ENCODE measurements at places on chromosomes 5 and 9.

GRCh38 chr5:32711681-32712480, 760 bp downstream of the NPR3 start:
- peak; percentile 19 for DNase-seq

DNA sequence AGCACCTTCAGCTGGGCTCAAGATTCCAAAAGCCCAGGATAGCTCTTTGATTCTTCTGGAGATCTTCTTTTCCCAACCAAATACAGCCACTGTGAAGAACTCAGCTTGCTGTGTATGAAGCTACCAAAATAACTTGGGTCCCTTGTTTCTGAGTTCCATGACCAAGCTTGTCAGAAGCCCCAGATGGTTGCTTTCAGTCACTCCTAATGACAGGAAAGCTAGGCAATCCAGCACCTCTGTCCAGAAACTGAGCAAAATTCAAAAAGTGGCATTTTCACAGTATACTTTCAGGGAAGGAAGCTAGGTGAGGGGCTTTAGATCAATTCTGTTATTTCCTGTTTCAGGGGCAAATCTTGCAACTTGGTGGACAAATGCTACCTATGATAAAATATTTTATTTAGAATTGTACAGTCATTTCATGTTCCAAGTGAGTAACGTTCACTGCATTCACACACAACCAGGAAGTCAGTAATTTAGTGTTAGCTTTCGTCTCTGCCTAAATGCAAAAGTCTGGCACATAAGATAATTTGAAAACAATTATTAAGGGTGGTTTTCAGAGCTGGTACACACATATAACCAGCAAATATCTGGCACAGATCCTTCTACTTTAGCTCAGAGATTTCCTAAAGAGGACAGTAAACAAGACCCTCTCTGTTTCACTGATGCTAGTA, 330.1 kb downstream of the GLIS3 start:
- no peak for DNase-seq

GRCh38 chr9:137113385-137114159, 961 bp downstream of the DPP7 start:
- DNase-seq, result no peak

DNA sequence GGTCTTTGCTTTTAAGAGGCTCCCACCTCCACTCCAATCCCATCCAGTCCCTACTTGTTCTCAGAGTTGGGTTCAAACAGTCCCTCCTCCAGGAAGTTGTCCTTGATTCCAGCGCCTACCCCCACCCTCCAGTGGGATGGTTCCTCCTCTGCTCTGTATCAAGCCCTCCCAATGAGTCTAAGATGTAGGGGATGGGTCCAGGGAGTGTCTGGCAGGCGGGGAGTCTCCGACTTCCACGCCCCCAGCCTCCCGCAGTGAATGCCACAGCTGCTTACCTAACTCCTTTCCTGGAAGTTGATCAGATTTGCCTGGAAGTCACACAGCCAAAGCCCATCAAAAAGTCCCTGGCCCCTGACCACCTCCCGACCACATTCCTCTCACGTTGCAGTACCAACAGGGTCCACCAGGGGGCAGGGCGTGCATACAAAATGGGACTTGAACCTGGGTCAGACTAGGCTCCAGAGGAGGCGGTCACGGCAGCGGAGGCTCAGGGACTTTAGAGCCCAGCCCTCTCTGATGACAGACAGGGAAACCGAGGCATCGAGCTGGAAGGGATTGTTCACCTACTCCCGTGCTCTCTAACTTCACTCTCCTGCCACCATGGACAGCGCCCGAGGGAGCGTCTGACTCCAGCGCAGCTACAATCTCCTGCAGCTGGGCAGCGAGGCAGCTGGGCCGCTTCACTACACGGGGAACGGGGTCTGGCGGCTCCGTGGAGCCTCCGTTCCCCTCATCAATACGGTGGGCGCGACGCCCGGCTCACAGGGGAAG, 25.0 kb upstream of the TDRD7 start:
- peak; percentile 75 for DNase-seq

DNA sequence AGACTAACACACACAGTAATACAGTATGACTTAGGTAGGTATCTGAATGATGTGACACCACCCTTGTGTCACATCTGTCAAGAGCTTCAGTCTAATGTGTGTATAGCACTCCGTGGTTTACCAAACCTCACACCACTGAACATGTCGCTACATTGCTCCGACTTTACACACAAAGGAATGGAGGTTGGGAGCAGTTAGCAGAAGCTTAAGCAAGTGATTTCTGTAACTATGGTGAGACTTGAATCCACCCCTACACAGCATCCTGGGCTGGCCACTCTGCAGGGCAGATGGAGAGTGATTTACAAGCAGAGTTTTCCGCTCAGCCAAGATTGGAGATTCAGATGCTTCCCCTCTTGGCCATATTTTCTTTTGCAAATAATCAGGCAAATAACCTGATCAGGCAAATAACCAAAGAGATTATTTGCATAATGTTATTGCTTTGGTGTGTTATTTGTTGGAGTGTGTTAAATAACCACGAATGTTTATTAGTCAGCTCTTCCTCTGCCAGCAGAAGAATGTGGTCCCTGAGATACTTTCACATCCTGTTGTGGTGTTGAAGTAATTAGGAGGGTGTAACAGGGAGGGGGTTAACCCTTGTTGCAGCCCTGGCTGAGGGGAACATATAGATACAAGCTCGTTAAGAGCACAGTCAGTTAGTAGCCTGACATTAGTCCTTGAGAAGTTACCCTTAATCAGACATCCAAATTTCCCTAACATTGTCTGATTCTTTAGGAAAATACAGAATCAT, 92.8 kb downstream of the SNX18 start:
- DNase-seq, result peak; percentile 27

- DNase-seq, result no peak
Observed at GRCh38 chr5:74665273-74665672, 19.8 kb upstream of the HEXB start.

GRCh38 chr9:136015656-136016571, 54.7 kb upstream of the UBAC1 start:
- no peak for DNase-seq

GRCh38 chr5:93748875-93749397, 7.5 kb upstream of the POU5F2 start:
- DNase-seq, result no peak

- peak; percentile 61 for DNase-seq
Observed at GRCh38 chr9:133477992-133478850, 678 bp downstream of the SLC2A6 start.

DNA sequence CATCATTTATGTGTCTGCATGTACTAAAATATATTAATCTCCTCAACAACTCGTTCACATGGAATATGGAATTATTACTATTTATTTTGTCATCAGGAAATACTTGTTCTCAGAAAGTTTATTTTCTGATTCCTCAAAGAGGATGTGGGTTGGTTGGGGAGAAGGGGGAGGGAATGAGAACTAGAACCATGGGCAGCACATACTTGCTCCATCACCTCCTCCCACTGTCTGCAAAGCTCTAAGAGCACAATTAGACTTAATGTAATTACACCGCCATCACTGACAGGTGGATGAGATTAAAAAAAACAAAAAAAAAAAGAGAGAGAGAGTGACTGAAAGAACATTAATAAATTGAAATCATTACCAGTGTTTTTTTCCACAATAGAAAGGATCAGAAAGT, 98.2 kb downstream of the OXCT1 start:
- DNase-seq, result no peak

GRCh38 chr5:20649966-20650365, 662.0 kb upstream of the CDH18 start:
- DNase-seq, result no peak

GRCh38 chr9:137044037-137044436, 1.9 kb downstream of the NPDC1 start:
- DNase-seq, result no peak

DNA sequence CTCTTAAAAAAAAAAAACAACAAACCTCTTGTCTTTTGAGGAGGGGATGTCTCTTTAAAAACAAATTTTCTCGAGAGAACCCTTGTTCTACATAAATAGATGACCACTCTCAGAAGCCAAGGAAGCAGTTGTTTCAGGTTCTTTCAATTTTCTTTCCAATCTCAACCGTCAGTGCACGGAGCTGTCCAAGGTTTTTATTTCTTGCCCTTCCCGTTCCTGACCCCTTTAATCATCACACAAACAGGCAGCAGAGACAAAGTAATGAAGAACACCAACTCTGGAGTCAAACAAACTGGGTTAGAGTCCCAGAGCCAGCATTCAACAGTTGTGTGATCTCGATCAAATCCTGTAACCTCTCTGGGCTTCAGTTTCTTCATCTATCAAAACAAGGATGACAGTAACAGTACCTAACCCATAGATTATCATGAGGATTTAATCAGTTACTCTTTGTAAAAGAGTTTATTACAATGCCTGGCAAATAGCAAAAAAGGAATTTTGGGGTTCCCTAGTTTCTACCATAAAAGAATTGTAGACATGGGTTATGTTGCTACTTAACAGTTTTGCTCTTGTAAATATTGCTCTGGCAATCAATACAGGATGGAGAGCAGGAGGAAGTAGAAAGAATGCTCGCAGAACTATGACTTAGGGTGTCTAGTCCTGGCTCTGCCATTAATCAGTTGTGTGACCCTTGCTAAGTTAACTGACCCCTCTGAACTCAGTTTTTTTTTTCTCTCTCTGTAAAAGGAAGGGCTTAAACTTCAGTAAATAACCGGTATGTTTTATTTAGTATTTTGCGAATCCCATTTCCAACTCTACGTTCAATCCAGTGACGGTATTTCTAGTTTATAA, 1.0 kb upstream of the NIM1K start:
- no peak for DNase-seq

DNA sequence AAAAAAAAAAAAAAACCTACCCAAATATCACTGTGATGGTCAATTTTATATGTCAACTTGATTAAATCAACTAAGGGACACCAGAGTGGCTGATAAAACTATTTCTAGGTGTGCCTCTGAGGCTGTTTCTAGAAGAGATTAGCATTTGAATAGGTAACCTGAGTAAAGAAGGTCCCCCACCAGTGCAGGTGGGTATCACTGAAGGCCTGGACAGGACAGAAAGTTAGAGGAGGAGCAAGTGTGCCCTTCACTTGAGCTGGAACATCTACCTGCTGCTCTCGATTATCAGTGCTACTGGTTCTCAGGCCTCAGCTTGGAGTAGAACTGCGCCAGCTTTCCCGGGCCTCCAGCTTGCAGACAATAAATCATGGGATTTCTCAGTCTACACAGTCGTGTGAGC, 88.7 kb downstream of the TLE1 start:
- no peak for DNase-seq

GRCh38 chr5:36367524-36367923, 65.8 kb upstream of the RANBP3L start:
- no peak for DNase-seq

All from GM12891 (cell line).